GM19239 (cell line): ENCODE measurements at places on chromosomes 13 and 19.

DNA sequence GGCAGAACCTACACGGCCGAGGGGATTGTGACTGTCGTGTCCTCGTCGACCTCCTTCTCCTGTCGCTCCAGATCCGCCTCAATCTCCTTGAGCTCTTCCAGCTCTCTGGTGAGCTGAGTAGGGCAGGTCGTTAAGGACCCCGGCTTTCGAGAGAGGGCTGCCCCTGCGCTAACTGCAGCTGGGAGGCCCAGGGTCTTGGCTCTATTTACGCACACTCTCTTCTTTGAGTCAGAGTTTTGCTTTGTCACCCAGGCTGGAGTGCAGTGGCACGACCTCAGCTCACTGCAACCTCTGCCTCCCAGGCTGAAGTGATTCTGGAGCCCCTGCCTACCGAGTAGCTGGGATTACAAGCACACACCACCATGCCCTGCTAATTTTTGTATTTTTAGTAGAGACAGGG, 7.6 kb downstream of the SPC24 start:
- no peak for DNase-seq

DNA sequence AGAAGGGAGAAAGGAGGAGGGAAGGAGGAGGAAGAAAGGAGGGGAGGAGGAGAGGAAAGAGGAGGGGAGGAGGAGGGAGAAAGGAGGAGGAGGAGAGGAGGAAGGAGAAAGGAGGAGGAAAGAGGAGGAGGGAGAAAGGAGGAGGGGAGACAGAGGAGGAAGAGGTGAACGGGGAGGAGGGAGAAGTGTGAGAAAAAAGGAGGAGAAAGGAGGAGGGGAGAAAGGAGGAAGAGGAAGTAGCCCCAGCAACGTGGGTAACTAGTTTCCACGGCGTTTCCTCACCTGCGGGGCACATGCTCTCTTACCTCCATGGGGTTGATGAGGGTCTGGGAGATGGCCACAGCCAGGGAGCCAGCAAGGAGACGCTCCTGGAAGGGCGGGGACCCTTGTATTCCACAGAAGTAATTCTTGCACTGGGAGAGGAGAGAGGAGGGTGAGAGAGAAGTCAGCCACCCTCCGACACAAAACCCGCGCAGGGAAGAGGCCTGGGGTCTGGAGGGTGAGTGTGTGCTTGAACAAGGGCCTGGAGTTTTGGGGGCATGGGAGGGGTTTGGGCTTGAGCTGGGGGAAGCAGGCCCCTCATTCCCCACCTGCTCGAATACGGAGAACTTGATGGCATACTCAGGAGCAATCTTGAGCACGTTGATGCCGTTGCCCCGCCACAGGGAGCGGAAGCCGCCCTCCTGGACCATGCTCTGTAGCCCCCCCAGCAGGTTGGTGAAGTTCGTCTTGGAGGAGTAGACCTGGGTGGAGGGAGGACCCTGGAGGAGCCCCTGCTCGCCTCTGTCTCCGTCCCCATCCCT, 3.9 kb downstream of the SLC25A41 start:
- DNase-seq = no peak

DNA sequence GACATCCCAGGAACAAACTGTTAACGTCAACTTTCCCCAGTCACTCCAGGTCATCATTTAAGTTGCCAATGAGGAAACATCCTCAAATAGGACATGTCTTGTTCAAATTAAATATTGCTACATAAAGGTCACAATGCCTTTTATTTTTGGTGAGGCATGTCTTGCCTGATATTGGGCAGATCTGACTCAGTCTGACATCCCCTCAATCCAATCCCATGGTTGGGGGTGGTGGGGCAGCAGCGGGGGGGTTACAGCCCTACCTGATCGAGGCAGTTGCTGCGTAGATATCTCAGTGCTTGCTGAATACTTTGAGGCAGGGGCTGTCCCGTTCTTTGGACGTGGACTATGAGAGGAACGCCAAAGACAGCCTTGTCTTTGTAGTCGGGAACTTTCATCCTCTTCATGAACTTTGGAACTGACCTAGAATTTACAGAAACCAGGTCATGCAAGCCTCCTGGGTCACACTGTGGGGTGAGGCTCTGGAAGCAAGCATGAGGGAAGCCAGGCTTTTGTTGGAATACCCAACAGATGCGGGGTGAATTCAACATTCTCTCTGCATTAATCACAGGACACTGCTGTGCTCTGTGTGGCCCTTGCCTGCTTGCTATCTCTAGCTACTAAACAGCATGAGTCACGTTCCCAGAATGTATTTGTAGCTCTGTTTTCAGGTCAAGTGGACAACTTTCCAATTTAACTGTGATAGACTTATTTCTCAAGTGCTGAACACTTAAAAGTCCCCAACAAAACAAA, 109.8 kb downstream of the KL start:
- no peak for DNase-seq

- no peak for DNase-seq
Measured at GRCh38 chr19:35021596-35021995, 8.7 kb upstream of the SCN1B start.

GRCh38 chr19:6744381-6745301, 5.2 kb downstream of the TRIP10 start:
- no peak for DNase-seq

GRCh38 chr13:46211483-46212351, at the start of gene LRRC63:
LRRC63 (plus strand) TSS chr13:46211928; CDS start chr13:46213035, 1,107 bp downstream.
- peak; percentile 52 for DNase-seq

- DNase-seq = no peak
Measured at GRCh38 chr19:4866595-4867424, 657 bp downstream of the PLIN3 start.

GRCh38 chr13:84668637-84669036, 786.4 kb upstream of the SLITRK1 start:
- no peak for DNase-seq

- no peak for DNase-seq
Measured at GRCh38 chr19:46809534-46810272, 21.3 kb upstream of the SLC1A5 start.

DNA sequence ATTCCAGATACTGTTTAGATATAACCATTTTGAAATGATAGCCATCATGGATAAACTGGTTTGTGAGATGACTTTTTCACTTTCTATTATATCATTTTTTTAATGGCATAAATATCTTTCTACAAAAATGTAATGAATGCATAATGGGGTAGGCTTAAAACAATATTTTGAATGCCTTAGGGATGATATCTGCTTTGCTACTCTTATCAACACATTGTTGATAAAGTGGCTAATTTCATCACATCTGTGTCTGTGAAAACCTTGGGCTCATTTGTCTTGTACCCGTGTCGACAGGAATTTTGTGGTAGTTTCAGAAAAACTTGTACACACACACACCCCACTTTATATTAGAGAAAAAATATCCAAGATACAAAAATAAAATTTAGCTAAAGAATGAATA, 44.1 kb downstream of the SLITRK6 start:
- no peak for DNase-seq

GRCh38 chr13:108437496-108437895, 168.0 kb downstream of the TNFSF13B start:
- no peak for DNase-seq

DNA sequence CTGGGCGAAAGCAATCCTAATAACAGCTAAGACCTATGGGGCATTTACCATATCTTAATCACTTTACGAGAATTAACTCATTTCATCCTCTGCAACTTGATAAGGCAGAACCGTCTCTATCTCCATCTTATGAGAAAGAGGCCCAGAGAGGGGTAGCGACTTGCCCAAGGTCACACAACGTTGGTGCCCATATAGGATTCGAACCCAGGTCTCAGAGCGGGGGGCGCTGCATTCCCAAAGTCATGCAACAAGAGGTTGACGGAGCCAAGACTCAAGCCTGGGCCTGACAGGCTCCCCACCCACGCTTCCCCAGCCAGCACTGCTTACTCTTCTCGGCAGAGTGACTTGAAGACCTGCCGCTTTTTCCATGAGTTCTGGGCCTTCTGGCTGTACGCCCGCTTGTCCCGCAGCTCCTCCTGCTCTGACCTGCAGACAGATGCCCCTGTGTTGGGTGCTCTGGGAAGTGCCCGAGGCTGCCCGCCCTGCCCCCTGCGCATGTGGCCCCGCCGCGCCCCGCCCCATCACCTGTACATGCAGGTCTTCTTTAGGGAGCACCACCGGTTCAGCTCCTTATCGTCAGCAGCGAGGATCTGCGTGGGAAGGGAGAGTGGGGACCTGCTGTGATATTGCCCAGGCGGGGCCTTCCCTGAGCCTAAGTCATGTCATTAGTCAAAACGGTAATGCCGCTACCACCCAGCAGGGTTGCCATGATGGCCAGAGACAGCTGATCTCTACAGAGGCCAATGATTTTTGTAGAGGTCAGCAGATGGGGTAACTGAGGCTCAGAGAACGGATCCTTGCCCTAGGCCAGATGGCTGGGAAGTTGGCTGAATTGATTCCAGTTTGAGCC, 10.8 kb downstream of the KRI1 start:
- DNase-seq = no peak

GRCh38 chr19:5448374-5448773, 6.8 kb upstream of the ZNRF4 start:
- no peak for DNase-seq

GRCh38 chr19:32458500-32459123, 53.0 kb downstream of the DPY19L3 start:
- DNase-seq = peak; percentile 14

DNA sequence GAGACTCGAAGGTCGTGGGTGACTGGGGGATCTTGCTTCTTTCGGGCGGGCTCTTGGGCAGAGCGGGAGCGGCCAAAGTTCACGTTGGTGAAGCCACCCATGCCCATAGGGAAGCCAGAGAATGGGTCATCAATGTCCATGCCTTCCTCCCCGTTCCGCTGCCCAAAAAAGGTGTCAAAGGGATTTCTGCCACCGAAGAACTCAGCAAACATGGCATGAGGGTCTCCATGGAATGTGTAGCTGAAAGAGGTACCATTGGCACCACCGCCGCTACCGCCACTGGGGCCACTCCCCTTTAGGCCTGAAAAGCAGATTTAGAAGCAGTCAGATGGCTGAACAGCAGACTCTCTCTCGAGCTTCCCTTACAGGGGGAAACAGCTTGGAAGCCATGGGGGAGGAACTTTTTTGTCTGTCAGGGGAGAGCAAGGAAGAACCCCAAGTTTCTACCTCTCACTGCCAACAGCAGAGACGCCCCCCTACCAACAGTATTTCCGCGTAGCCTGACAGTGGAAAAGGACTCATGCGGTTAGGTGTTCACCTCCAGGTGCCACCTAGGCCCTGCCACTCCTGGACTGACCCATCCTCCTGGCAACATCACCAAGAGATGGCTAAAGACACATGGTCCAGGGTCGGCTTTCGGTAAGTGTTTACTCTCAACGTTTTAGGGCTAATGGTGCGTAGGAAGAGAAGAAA, 1.3 kb downstream of the DNAJB1 start:
- DNase-seq = no peak

DNA sequence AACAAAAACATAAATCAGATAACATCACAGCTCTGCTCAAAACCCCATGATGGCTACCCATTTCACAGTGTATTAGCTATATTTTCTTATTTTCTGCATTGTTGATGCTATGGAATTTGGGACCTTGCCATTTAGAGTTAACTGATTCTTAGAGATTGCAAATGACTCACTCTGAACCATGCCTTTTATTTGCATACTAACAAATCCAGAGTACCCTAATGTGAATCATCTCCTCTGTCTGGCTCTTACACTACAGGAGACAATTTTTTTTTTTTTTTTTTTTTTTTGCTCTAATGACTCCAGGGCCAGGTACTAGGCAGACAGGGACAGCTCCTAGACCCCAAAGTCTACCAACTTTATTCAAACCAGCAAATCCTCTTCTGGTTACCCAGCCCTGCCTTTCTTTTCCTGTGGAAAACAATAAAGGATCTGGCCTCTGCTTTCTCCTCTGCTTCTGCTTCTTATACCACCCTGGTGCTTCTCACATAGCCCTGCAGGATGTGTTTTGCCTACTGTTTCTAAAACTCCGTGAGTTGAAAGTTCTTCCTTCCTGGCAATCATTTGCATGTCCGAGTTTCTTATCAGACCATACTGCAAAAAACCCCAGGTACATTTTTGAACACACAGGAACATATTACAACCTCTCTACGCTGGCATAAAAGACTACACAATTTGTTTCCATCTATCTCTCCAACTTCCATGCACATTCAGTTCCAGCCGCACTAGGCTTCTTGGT, 10.6 kb upstream of the ZNF460 start:
- DNase-seq = no peak

- peak; percentile 87 for DNase-seq
Measured at GRCh38 chr19:7926021-7926726, at the start of gene CTXN1. CTXN1 (minus strand) TSS chr19:7926135; CDS start chr19:7925538, 597 bp downstream.

DNA sequence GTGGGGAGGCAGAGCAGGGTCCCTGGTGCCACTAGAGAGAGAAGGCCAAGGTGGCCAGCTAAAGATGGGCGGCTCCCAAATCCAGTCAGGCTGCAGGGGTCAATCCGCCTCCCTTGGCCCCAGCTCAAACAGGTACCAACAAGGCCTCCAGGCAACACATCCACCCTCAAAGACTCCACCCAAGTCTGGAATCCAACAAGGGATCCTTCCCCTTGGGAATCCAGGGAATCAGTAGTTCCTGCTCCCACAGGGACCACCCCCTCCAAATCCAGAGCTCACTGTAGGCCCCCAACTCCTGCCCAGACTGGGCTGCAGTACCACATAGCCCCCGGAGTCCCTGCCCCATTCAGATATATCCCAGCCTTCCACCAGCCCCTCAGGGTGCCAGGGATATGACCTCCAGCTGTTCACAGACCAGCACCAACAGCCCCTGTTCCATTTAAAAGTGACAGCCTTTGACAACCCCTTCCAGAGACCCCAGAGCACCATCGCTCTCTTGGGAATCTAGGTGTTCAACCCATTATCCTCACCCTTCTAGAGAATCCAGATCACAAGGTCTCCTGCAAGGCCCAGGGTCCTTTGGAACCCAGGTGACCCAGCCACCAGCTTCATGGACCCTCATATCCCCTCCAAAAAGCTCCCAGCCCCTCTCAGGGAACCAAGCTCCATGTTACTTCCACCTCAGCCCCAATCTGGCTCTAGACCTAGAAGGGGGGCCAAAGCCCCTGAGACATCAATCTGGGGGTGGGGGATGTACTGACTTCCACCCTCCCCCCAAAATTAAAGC, 3.2 kb downstream of the ERF start:
- DNase-seq = no peak

DNA sequence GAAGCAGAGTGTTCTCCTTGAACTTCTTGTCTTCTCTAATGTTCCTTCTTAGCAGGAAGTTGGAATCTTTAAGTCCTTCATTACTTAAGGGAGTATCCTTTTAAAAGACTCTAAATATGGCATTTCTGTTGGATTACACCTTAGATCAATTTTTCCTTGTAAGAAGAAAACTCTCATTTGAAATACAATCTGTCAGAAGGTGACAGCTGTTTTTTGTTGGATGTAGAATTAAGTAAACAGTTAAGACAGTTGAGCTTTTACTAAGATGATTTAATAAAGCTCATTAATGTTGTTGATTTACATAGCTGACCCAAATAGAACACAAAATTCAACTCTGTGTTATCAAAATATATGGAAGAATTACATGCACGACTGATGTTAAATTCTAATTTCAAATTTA, 16.7 kb upstream of the MBNL2 start:
- DNase-seq = no peak

DNA sequence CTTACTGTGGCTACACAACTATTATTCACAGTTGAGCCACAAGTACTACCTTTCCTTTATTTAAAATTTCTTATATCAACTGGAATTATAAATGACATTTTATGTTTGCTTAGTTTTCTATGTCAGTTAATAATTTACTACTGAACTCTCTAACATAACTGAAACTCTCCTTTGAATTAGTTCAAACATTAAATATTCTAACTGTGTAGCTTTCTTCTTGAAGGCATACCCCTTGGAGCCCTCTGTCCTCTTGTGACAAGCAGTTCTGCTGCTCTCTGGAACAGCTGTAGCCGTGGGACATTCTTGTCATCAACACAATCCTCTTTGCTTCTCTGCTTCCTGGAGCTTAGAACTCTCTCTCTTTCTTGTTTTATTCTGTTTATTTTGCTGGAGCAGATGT, 244.8 kb downstream of the NHLRC3 start:
- no peak for DNase-seq
